ENCODE measurements at places on chromosomes 2 and 18. TPM values are rescaled to one million over a fixed set of nuclear protein-coding genes. Genes with fewer than 3 reads are reported as not detected.

- H3K4me3 ChIP-seq, result peak overlapping the region; percentile 96
- peaks cover 4% of the 10 kb centered on the region for H3K36me3 ChIP-seq
- DNase-seq, result peak; percentile 12
- H3K27me3 ChIP-seq, result peaks cover 24% of the 10 kb centered on the region
- peak overlapping the region; percentile 84 for H3K27ac ChIP-seq
These were observed 485 bp upstream of the GALNT3 start for GRCh38 chr2:165794536-165794928.

DNA sequence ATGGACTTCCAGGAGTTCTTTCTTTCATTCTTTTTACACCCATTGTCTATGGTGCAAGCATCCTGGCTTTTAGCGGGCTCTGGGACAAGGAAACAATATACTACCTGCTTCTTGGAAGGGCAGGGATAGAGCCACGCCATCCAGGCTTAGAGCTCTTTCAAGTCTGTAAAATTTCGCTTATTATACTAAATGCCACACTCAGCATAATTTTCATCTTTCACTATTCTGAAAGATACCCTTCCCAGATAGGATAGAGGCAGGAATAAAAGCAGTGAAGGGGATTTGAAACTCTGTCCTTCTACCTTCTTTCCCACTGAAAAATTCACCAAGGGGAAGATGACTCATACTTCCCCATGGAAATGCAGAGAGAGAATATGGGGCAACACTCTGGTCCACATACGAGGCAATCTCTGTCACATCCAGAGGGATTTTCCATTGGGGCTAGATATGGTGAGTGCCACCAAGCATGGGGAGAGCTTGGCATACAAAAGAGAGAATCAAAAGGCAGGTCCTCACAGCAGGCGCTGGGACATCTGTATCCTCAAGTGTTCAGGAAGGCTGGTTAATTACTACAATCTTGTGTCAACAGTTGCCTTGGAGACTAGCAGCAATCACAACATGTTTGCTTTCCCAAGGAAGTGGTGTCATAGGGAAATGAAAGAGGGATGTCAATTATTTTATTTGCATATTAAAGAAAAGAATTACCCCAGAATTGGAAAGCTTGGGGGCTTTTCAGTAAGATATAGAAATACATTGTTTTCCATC is 127.6 kb downstream of the TDRD15 start:
- H3K4me3 ChIP-seq, result no peak overlapping the region
- H3K36me3 ChIP-seq, result no peaks in the 10 kb centered on the region
- H3K27ac ChIP-seq, result no peak overlapping the region
- H3K4me1 ChIP-seq, result no peaks in the 10 kb centered on the region
- no peaks in the 10 kb centered on the region for H3K27me3 ChIP-seq
- no peak for DNase-seq

GRCh38 chr18:6901286-6901926 is 171.9 kb downstream of the ARHGAP28 start:
- no peak overlapping the region for H3K27ac ChIP-seq
- H3K36me3 ChIP-seq, result no peaks in the 10 kb centered on the region
- no peak for DNase-seq
- no peaks in the 10 kb centered on the region for H3K27me3 ChIP-seq

The FRZB gene
- not detected for total RNA-seq

DNA sequence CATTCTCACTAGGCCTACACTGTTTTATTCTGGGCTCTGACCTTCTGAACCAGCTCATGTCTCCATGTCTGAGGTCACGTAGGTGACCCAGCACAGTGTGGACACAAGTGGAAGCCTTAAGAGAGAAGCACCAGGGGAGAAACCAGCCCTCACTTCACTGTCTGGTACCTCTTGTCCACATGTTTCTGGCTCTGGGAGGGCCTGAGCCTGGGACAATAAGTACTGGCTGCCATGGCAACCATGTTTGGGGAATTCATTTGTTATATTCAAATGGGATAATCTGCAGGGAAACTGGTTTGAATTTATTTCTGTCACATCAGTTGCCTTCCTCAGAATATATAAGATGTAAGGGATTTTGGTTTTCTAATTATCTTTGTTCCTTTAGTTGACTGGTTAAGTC is 23.3 kb downstream of the MYO3B start:
- H3K4me1 ChIP-seq, result no peaks in the 10 kb centered on the region
- peaks cover 46% of the 10 kb centered on the region for H3K27me3 ChIP-seq
- no peak overlapping the region for H3K27ac ChIP-seq
- H3K36me3 ChIP-seq, result peaks cover 2% of the 10 kb centered on the region
- DNase-seq, result no peak

DNA sequence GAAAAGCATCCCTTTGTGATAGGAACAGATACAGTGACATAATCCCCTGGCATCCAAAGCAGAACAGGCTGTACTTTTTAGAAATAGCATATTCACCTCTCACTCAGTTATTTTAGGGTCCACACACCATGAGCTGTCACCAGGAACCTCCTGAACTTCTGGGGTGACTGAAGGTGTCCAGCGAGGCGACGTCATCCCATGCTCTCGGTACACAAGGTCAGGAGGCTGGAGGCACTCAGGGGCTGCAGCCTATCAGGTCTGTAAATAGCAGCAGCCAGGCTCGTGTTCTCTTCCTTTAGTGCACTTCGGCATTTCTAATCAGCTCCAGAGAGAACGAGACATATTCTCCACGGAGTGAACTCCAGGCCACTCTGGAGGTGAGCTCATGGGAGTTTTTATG is 98.3 kb downstream of the GATA6 start:
- DNase-seq, result no peak
- H3K4me3 ChIP-seq, result no peak overlapping the region
- H3K27ac ChIP-seq, result no peak overlapping the region
- no peaks in the 10 kb centered on the region for H3K4me1 ChIP-seq

- no peaks in the 10 kb centered on the region for H3K4me1 ChIP-seq
- no peak for DNase-seq
- peaks cover 17% of the 10 kb centered on the region for H3K27me3 ChIP-seq
- no peak overlapping the region for H3K4me3 ChIP-seq
- H3K27ac ChIP-seq, result no peak overlapping the region
These were observed 58.9 kb downstream of the SPTBN1 start for GRCh38 chr2:54514822-54515569.

The PTPRN gene
- total RNA-seq, result not detected

The CD28 gene
- total RNA-seq, result 174 TPM

DNA sequence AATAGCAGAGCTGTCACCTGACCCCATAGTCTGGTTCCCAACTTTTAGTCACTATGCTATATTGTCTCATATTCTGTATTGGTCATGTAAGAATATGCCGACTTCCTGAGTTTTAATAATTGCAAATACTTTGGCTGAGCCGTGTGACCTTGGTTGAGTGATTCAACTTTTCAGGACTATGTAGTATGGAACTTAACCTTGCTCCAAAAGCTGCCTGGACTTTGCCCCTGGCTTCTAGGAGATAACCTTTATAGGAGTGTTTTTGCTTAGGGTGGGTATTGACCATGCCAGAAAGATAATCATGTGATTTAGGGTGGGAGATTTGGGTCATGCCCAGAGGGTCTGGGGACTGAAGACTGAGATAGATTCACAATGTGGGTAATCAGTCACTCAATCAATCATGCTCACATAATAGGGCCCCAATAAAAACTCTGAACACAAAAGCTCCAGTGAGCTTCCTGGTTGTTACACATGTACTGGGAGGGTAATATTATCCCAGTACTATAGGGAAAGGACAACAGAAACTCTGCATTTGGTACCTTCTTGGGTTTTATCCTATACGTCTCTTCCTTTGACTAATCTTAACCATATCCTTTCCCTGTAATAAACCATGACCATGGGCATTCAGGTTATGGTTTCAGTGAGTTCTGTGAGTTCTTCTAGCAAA is 235.6 kb downstream of the RNF152 start:
- H3K36me3 ChIP-seq, result no peaks in the 10 kb centered on the region
- no peak overlapping the region for H3K4me3 ChIP-seq
- no peak for DNase-seq
- H3K27me3 ChIP-seq, result no peaks in the 10 kb centered on the region
- no peak overlapping the region for H3K27ac ChIP-seq
- no peaks in the 10 kb centered on the region for H3K4me1 ChIP-seq

GRCh38 chr18:8938817-8939216 is 163.7 kb upstream of the NDUFV2 start:
- H3K36me3 ChIP-seq, result no peaks in the 10 kb centered on the region
- no peak overlapping the region for H3K4me3 ChIP-seq
- H3K27me3 ChIP-seq, result peaks cover 31% of the 10 kb centered on the region
- no peak overlapping the region for H3K27ac ChIP-seq

The TMEM198 gene
- total RNA-seq, result 0.42 TPM

DNA sequence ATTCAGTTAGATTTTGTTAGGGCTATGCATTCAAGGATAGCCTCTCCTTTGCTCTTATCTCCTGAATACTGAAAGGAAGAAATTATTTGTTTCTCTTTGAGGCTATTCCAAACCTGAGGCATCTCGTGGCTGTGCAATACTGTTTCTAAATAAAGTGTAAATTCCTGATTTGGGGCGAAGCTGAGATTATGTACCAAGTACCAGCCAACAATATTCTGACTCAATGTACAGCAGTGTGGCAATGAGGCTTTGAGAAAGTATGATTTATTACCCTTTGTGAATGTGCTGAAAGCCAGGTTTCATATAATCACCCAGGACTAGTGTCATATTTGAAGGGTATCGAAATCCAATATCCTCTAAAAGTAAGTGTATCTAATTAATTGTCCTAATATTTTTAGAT is 113.5 kb downstream of the MEIS1 start:
- H3K27me3 ChIP-seq, result peaks cover 4% of the 10 kb centered on the region
- H3K36me3 ChIP-seq, result no peaks in the 10 kb centered on the region

The TXNL4A gene
- 75.2 TPM for total RNA-seq

- H3K4me1 ChIP-seq, result peaks cover 2% of the 10 kb centered on the region
- no peak overlapping the region for H3K4me3 ChIP-seq
- peaks cover 30% of the 10 kb centered on the region for H3K27me3 ChIP-seq
These were observed 58.9 kb upstream of the ZNF516 start for GRCh38 chr18:76553715-76554546.

GRCh38 chr18:54278615-54279014 is 9.3 kb downstream of the POLI start:
- no peak overlapping the region for H3K27ac ChIP-seq
- peaks cover 13% of the 10 kb centered on the region for H3K4me1 ChIP-seq
- no peak overlapping the region for H3K4me3 ChIP-seq

The HNMT gene
- total RNA-seq, result 0.47 TPM

The SKA1 gene
- 0.27 TPM for total RNA-seq

DNA sequence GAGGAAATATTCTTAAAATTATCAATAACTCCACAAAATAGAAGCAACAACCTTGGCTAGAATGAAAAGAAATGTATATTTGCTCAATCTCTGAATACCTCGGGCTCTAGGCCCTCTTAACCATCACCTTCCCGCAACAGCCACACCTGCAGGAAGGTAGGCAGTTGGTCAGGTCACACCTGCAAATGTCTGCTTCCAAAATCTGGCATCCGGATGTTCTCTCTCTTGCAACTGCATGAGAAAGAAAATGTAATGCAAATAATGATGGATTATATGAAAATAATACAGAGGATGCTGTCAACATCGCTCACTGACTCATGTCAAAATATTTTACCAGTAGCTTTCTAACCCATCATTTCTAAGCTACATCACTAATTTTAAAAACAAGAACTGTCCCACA is 148.3 kb downstream of the SATB2 start:
- peaks cover 6% of the 10 kb centered on the region for H3K27me3 ChIP-seq
- H3K27ac ChIP-seq, result no peak overlapping the region
- no peak for DNase-seq
- H3K36me3 ChIP-seq, result no peaks in the 10 kb centered on the region
- H3K4me3 ChIP-seq, result no peak overlapping the region
- no peaks in the 10 kb centered on the region for H3K4me1 ChIP-seq

DNA sequence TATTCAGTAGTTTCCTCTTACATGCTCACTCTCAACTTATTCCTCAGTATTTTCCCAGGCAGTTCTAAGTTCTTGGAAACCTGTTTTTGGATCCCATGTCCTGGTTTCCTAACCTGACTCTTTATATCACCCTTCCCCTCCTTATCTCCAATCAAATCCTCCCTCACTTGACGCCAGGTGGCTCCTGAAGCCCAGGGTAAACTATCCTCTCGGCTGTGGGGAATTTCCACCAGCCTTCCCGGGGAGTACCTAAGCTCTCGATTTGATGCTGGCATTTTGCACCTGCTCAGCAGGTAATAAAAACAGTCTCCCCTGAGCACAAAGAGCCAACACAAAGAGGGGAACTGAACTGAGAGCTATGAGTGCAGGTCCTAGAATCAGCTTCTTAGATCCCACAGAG is 538.0 kb downstream of the SLC4A3 start:
- H3K4me1 ChIP-seq, result no peaks in the 10 kb centered on the region
- no peak overlapping the region for H3K4me3 ChIP-seq
- no peak overlapping the region for H3K27ac ChIP-seq
- peaks cover 8% of the 10 kb centered on the region for H3K27me3 ChIP-seq
- no peaks in the 10 kb centered on the region for H3K36me3 ChIP-seq
- no peak for DNase-seq

- H3K27ac ChIP-seq, result no peak overlapping the region
- DNase-seq, result no peak
- no peak overlapping the region for H3K4me3 ChIP-seq
- peaks cover 12% of the 10 kb centered on the region for H3K36me3 ChIP-seq
These were observed 39.8 kb downstream of the PPP4R1 start for GRCh38 chr18:9574473-9575115.

GRCh38 chr18:9333441-9334328 is 888 bp upstream of the TWSG1 start:
- no peaks in the 10 kb centered on the region for H3K36me3 ChIP-seq
- DNase-seq, result no peak
- peak overlapping the region; percentile 92 for H3K4me3 ChIP-seq
- no peak overlapping the region for H3K27ac ChIP-seq
- H3K27me3 ChIP-seq, result peaks cover 9% of the 10 kb centered on the region

DNA sequence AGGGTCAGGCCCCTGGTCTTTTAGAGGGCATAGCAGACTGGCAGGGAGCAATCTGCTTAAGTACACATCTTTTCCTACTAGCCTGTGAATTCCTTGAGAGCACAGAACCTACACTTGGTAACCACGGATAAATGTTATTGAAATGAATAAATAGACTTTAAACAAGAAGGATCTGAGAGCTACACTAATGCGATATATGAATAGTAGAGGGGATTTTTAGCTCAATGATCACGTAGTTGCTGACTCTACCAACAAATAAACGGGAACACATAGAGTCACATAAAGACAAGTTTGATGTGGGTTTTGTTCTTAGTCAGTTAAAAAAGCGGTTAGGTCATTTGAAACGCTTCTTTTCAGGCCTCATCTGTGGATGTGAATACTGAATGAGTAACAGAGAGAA is 290.3 kb upstream of the CCDC68 start:
- H3K4me1 ChIP-seq, result no peaks in the 10 kb centered on the region
- peak overlapping the region; percentile 59 for H3K27ac ChIP-seq
- H3K27me3 ChIP-seq, result no peaks in the 10 kb centered on the region
- H3K36me3 ChIP-seq, result peaks cover 2% of the 10 kb centered on the region

GRCh38 chr18:6997808-6998207 is 119.8 kb downstream of the LAMA1 start:
- DNase-seq, result no peak
- H3K27ac ChIP-seq, result no peak overlapping the region
- H3K4me3 ChIP-seq, result no peak overlapping the region

The SCN2A gene
- total RNA-seq, result 0.07 TPM

The HS6ST1 gene
- 12.5 TPM for total RNA-seq

- no peak overlapping the region for H3K4me3 ChIP-seq
- no peak for DNase-seq
- no peak overlapping the region for H3K27ac ChIP-seq
- H3K27me3 ChIP-seq, result peaks cover 4% of the 10 kb centered on the region
- no peaks in the 10 kb centered on the region for H3K4me1 ChIP-seq
- H3K36me3 ChIP-seq, result no peaks in the 10 kb centered on the region
These were observed 9.5 kb downstream of the KLHL14 start for GRCh38 chr18:32763293-32763692.
